Dermis microvascular lymphatic vessel endothelial cell (primary cell): ENCODE measurements at places on chromosomes 4 and X. TPM values are rescaled to one million over a fixed set of nuclear protein-coding genes. Genes with fewer than 3 reads are reported as not detected.
A peak's percentile ranks its signal among the peaks of the same experiment; 100 is the strongest.

GRCh38 chrX:150664290-150664689 is 28.9 kb upstream of the MTMR1 start:
- no peak for DNase-seq

Gene GPC3
- not detected in 2 replicates for total RNA-seq

DNA sequence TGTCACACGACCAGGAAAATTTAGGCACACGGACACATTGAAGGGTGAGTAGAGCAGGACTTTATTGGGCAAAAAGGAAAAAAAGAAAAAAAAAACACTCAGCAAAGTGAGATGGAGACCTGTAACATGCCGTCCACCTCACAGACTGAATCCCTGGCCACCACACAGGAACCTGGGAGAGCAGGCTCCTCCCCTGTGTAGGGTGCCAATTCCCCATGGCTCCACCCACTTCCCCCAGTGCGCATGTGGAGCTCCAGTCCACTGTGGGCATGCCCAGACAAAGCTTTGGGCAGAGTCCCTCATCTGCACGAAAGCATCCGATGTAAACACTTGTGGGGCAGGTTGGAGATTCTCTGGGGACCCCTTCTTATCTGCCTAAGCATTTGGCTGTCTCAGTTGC is 23.6 kb upstream of the CBR4 start:
- no peak for DNase-seq

Gene NALF2
- total RNA-seq = 0.13 and 0.51 TPM in 2 replicates

DNA sequence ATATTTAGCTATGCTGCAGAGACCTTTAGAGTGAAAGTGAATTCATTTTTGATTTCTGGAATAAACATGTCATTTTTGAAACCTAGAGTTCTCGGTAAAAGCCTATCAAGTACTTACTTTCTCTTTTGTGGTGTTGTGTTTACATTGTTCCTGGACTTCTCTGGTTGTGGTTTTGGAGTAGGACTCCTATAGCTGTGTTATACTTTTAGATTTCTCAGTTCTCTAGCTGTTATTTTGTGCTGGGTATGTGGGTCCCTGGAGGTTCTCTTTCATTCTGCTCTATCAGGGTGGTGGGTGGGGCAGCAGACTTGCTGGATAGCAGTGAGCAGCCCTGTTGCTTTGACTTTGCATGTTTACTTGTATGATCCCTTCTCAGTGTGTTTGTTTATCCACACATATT is 25.6 kb upstream of the MSMO1 start:
- DNase-seq = no peak

DNA sequence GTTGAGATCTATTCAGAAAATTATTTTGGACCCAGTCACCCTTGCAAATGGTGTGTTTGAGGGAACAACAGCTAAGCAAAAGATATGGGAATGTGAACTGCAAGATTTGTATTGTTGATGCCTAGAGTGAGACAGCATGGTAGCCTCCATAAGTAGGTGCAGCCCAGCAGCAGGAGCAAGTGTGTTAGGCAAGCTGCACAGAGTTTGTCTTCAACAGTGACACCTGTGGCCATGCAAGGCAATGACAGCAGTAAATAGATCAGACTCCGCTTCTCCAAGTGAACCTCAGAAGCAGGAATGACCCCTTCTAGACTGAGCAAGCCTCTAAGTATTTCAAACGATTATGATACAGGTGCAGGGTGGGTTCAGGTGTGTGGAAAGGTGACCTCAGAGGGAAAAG is 133.4 kb upstream of the MSX1 start:
- peak; percentile 5 for DNase-seq

DNA sequence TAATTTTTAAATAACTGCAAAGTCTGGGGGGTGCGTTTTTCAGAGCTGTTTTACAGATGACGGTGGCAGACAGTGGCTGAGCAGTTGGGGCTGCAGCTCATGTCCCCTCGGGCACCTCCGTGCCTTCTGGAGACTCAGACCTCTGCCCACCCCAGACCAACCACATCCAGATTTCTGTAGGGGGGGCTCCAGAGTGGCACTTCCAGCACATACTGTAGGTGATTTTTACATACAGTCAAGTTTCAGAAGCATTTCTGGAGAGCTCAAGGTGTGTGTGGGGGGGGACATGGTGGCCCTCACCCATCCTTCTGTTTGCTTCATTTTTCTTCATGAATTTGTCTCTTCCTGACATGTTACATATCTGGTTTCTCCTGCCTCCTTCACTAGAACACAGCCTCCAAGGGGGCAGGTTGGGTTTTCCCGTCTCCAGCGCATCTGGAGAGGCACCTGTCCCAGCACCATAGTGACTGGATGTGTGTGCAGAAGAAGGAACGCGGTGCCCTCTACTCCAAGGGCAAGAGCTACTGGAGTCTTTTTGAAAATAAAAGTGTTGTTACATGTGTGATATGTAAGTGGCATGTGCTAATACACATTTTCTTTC is 37.5 kb downstream of the TMEM271 start:
- no peak for DNase-seq

- DNase-seq = no peak
Measured at GRCh38 chr4:156733582-156733981, 238.0 kb downstream of the PDGFC start.

DNA sequence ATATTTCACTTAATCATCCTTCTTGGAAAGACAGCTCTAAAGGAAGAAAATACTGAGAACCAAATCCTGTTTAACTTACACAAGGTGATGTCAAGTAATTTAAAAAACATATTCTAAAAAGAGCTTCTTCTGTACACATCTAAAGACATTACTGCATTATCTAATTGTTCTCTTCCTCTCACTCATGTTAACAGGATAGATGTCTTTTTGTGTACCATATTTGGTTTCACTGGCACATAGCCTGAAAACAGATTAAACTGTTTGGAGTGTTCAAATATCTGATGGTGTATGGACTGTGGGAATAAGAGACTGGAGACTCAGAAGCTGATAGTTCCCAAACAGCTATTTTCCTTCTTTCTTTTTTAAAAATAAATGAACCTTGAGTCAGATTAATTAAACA is 213.3 kb upstream of the MAB21L2 start:
- DNase-seq = no peak
